Stomach (tissue), 19 donors: ENCODE measurements at places on chromosomes 5 and 9. TPM values are rescaled to one million over a fixed set of nuclear protein-coding genes. Genes with fewer than 3 reads are reported as not detected.

- H3K4me3 ChIP-seq, result no peak overlapping the region
- peaks cover 6% of the 10 kb centered on the region for H3K4me1 ChIP-seq
- H3K36me3 ChIP-seq, result no peaks in the 10 kb centered on the region
- no peak overlapping the region for H3K27ac ChIP-seq
- DNase-seq, result no peak
These were observed 132.8 kb downstream of the MUSK start for GRCh38 chr9:110801426-110801825.

GRCh38 chr5:123147741-123148140 is 58.7 kb downstream of the PRDM6 start:
- H3K27ac ChIP-seq, result no peak overlapping the region
- H3K36me3 ChIP-seq, result no peaks in the 10 kb centered on the region
- no peaks in the 10 kb centered on the region for H3K27me3 ChIP-seq

GRCh38 chr9:134317790-134318414 is 8.4 kb upstream of the RXRA start:
- H3K27me3 ChIP-seq, result no peaks in the 10 kb centered on the region
- H3K27ac ChIP-seq, result no peak overlapping the region
- H3K4me3 ChIP-seq, result no peak overlapping the region

DNA sequence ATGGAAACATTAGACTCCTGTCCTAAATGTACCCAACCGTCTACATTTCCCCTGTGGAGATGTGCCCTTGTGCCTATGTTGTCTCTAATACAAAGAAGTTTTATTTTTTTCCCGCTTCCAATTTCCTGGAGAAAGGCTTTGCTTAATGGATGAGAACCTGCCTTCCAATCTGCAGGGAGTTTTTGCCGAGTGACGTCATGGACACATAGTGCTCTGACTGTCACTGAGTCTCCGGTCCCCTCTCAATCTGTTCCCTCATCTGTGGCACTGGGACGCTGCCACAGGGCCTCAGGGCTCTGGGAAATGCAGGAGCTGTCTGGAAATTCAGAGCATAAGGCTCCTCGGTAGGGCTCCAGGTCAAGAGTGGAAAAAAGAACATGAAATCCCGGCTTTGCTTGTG is 144.8 kb downstream of the PDZD2 start:
- H3K27me3 ChIP-seq, result no peaks in the 10 kb centered on the region
- no peaks in the 10 kb centered on the region for H3K4me1 ChIP-seq
- H3K36me3 ChIP-seq, result no peaks in the 10 kb centered on the region
- no peak overlapping the region for H3K4me3 ChIP-seq

GRCh38 chr5:168268949-168269936 is 22.2 kb upstream of the WWC1 start:
- H3K27ac ChIP-seq, result peak overlapping the region; percentile 30
- peaks cover 8% of the 10 kb centered on the region for H3K4me1 ChIP-seq
- peak; percentile 96 for DNase-seq

CATSPER3 gene
- total RNA-seq, result not detected

PCDHGA7 gene
- total RNA-seq, result not detected

DNA sequence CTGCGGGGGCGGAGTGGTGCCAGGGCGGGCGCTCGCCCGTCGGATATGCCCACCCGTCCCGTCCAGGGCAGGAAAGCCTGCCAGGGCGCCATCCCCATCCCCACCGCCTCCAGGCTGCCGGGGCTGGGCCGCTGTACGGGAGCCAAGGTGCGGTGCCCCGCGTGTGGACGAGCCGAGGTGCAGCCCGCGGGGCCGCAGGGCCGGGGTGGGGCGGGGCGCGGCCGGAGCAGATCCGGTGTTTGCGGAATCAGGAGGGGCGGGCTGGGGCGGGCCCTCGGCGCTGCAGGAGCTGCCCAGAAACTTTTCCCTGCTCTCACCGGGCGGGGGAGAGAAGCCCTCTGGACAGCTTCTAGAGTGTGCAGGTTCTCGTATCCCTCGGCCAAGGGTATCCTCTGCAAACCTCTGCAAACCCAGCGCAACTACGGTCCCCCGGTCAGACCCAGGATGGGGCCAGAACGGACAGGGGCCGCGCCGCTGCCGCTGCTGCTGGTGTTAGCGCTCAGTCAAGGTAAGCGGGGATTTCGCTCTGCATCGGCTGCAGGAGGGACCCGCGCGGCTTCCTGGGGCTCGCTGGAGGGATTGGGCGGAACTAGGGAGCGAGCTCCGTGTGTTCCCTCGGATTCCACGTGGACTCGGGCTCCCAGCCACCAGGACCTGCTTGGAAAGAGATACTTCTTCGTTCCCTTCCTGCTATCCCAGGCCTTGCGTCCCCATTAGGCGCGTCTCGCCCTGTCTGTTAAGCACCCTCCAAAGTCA is at the start of gene ITGA2:
TSS of gene ITGA2 (plus strand) at position 328 of the 756 bp plus-strand sequence. CDS start at position 445, 117 bp downstream.
- peak within 1 kb of the TSS; percentile 73 for H3K27ac ChIP-seq
- peak; percentile 61 for DNase-seq

EFNA5 gene
- total RNA-seq, result 26.1 TPM

- no peaks in the 10 kb centered on the region for H3K36me3 ChIP-seq
- peak; percentile 19 for DNase-seq
- H3K4me3 ChIP-seq, result no peak overlapping the region
- peaks cover 27% of the 10 kb centered on the region for H3K4me1 ChIP-seq
These were observed 150.7 kb downstream of the DMRT2 start for GRCh38 chr9:1200847-1201251.
